BJ (cell line): ENCODE measurements at places on chromosomes 6 and 20.

GRCh38 chr20:325889-326644, 715 bp downstream of the SOX12 start:
- no peak for DNase-seq

- no peak for DNase-seq
These were observed 10.2 kb downstream of the DDX27 start for GRCh38 chr20:49229381-49229780.

GRCh38 chr6:78999737-79000136, 78.3 kb downstream of the PHIP start:
- DNase-seq, result no peak

DNA sequence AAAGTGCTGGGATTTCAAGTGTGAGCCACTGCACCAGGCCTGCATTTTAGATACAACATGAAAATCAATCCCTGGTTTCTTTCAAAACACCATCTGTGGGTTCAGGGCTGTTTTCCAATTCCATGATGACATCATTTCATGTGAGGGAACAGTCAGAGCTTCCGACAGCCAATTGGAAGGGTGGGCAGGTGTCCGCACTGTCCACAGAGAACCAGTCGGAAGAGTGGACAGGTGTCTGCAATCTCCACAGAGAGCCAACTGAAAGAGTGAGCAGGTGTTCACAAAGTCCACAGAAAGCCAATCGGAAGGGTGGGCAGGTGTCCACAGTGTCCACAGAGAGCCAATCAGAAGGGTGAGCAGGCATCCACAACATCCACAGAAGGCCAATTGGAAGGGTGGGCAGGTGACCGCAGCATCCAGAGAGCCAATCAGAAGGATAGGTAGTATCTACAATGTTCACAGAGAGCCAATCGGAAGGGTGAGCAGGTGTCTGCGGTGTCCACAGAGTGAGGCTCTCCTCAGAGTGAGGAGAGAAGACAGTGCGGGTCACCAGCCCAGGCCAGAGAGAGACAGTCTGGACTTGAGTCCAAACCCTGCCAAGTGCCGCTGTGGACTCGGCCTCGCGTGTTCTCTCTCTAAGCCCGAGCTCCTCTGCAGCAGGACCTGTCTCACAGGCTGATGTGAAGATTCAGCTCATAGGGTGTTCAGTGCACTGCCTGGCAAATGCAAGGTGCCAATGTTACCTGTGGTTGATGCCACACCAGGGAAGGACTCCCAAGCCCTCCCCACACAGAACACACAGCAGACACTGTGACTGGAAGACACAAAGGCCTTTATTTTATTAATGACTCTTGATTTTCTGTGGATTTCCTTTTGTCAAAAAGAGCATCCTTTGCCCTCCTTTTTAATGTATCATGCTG, 57.3 kb downstream of the DLL1 start:
- DNase-seq, result no peak

DNA sequence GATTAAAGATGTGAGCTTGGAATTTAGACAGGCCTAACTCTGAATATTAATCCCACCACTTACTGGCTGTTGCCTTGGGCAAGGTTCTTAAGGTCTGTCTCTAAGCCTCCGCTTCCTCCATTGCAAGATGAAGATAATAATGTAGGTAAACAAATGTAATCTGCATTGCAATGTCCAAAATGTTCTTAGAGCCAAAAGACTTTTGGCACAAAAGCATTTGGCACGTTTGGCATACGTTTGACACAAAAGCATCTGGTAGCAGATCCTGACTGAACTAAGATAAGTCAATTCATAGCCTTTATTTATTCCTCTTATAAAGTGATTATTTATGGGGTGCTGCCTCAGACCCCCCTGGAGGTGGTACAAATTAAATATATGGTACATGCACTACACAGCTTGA, 229.9 kb upstream of the STXBP5 start:
- no peak for DNase-seq

GRCh38 chr6:45278367-45278766, 49.8 kb upstream of the RUNX2 start:
- no peak for DNase-seq

GRCh38 chr6:134934793-134935485, 15.0 kb downstream of the ALDH8A1 start:
- no peak for DNase-seq

DNA sequence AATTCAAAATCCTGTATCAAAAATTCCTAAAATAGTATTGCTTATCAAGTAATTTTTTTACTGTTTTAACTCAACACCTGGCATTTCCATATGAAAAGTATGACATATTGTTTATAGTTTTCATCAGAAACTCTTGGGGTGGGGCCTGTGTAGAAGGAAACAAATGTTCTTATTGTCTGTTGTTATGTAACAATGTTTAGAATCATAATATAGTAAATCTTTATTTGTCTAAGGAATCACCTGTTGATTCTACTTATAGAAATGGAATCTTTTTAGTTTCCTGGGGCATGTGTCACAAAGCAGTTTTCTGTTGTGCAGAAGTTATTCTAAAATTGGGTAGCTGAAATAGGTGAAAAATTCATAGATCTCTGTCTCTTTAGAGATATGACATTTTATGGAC, 4.9 kb downstream of the ARMC2 start:
- DNase-seq, result no peak

DNA sequence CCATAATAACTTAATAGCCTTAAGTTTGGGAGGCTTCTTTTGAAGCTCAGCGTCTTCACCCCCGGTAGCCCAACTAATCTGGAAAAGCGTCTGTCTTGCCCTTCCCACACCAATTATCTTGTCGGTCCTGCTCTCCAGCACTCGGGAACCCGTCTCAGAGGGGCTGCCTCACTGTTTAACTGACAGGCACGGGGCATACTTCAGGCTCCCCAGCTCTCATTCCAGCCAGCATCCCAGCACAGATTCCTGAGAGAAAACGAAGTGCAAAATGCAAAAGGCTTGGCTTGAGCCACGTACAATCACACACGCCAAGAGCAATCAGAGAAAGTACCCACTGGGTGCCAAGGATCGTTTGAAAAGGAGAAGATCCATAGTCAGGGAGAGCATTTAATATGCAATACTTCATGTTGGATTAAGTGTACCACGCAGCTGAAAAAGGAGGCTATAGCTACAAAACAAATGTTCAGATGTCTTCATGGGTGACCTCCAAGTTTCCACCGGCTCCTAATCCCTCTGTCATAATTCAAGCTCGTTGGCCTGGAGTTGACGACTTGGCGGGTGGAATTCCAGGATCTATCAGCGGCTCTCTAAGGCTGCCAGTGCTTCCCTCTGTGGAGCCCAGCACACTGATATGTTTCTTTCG, 53.7 kb upstream of the STX16 start:
- DNase-seq, result no peak

DNA sequence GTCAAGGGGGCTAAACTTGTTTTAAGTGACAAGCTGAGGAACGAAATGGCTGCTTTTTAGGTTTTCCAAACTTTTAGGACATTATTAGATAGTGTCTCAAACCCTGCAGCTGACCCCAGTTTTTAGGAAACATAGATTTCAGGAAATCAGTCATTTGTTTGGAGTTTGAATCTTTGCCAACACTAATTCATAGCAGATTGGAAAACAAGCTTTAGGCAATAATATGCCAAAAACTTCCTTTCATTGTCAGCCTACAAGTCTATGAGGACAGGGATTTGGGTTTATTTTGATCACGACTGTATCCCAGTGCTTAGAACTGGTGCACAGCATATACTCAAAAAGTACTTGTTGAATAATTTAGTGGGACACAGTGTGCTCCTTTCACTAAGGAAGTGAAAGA, 123.2 kb downstream of the TINAG start:
- no peak for DNase-seq

DNA sequence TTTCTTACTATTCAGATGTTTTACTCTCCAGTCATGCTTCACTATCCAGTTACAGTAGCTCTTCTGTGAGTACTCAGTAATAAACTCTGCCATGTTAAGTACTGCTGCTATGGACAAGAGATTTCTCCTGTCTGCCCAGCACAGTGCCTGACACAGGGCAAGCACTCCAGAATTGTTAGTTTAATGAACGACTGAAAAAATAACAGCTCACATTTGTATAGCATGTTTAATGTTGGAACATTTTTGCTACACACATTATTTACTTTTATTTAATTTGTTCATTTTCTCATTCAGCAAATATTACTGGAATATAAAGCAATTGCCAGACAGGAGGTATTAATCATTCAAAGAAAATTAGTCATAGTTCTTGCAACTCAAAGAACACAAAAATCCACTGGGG, 142.6 kb upstream of the HMGN3 start:
- no peak for DNase-seq

GRCh38 chr6:71239694-71240093, 48.9 kb upstream of the OGFRL1 start:
- no peak for DNase-seq

- no peak for DNase-seq
These were observed 245.4 kb upstream of the EXOC2 start for GRCh38 chr6:938271-938905.

DNA sequence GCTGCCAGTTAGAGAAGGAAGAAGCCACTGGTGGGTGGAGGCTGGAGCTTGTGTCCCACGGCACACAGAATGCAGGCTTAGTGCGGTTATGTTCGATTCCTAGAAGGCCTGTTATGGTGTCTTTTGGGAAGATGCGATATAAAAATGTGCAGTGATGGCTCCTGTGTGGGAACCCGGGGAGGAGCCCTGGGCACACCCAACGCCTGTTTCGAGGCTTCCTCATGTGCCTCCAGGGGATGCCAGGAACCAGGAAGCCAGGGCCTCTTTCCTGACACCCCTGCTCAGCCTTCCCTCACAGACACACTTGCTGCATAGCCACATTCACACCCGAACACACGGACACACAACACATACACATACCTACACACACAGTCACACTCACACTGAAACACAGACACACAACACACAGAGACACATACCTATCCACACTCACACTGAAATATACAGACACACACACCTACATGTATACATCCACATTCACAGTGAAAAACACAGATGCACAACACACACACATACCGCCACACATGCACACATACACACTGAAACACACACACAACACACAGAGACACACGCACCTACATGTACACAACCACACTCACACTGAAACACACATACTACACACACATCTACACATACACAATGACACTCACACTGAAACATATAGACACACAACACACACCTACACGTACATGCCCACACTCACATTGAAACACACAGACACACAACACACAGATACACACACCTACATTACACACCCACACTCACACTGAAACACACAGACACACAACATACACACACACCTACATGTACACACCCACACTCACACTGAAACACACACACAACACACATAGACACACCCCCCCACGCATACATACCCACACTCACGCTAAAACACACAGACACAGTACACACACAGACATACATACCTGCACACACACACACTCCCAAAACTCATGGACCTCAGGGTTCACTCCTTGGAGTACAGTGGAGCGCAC, 1.2 kb upstream of the CST11 start:
- no peak for DNase-seq

DNA sequence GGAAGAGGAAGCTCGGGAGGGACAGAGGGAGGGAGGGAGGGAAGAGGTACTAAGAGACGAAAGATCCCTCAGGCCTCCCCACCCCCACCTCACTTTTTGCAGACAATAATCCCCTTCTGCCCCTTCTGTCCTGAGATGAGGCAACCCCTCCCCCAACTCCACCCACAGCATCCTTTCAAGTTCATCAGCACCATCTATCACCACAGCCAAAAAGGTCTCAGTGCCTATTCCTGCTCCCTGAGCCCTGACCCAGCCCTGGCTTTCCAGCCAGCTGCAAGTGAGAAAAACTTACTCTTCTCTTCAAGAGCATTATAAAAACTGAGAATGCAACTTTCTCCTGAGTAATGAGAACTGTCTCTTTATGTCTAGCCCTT, 133.2 kb upstream of the LRFN2 start:
- DNase-seq, result no peak
